ENCODE measurements at places on chromosomes 6 and 20. TPM values are rescaled to one million over a fixed set of nuclear protein-coding genes. Genes with fewer than 3 reads are reported as not detected.

The RAMACL gene
- polyA plus RNA-seq: 0.37 TPM

The NKX2-2 gene
- polyA plus RNA-seq: not detected

The RIPOR3 gene
- 15.0 TPM for polyA plus RNA-seq

- DNase-seq: no peak
Measured at GRCh38 chr6:64256483-64256882, 620.9 kb downstream of the PHF3 start.

GRCh38 chr20:34431168-34431567 is 68.1 kb downstream of the ITCH start:
- no peak for DNase-seq

GRCh38 chr6:106858653-106859092 is 115.9 kb downstream of the CD24 start:
- no peak for DNase-seq

DNA sequence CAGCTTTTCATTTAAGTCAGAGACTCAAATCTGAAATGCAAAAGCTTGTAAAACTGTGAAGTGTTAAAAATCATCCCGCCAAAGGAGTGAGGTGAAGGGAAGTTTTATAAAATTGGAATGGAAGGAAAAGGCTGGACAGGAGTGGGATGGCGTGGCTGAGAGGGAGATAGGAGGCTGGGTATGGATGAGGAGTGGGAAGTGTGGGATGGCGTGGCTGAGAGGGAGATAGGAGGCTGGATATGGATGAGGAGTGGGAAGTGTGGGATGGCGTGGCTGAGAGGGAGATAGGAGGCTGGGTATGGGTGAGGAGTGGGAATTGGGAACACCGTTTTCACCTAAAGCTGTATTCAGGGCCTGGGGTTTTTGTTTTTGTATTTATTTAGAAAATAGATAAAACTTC is 59.4 kb upstream of the NKX2-2 start:
- DNase-seq: no peak

- DNase-seq: no peak
Measured at GRCh38 chr20:53020834-53021233, 48.7 kb downstream of the TSHZ2 start.

DNA sequence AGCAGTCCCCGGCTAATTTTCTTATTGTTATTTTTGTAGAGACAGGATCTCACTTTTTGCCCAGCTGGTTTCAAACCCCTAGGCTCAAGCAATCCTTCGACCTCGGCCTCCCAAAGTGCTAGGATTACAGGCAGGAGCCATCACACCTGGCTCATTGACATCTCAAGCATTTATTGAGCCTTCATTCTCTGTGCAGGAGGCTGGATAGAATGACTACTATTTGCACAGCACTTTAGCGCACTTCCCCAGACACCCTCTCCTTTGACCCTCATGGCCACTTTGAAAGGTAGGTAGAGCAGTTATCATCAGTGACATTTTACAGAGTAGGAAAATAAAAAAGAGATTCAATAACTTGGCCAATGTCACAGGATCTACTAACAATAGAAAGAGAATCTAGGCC is 124.0 kb upstream of the STXBP5 start:
- DNase-seq: no peak

- DNase-seq: no peak
Measured at GRCh38 chr6:27286141-27286540, 25.9 kb downstream of the POM121L2 start.

DNA sequence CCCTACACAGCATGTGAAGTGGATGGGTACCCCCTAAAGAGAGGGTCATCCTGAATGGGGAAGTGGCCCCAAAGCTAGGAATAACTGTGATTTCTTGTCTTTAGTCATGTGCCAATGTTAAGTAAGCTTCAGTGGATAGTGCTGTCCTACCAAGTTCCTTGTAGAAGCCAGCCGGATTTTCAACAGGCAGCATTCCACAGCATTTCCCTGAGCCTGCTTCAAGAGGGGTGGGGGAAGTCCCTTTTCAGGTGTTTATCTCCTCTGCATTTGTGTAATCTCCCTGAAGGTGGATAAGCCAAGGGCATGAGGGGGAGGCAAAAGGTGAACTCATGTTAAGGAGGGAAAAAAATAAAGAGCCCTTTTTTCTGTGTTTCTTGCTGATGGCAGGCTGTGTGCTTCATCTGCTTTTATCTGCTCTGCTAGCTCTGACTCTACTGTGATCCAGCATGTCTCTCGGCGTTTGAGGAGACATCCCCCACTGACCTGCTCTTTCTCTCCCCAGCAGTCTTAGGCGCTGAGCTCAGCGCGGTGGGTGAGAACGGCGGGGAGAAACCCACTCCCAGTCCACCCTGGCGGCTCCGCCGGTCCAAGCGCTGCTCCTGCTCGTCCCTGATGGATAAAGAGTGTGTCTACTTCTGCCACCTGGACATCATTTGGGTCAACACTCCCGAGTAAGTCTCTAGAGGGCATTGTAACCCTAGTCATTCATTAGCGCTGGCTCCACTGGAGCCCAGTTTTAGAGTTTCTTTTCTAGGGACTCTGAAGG is 1.9 kb downstream of the EDN1 start:
- no peak for DNase-seq

DNA sequence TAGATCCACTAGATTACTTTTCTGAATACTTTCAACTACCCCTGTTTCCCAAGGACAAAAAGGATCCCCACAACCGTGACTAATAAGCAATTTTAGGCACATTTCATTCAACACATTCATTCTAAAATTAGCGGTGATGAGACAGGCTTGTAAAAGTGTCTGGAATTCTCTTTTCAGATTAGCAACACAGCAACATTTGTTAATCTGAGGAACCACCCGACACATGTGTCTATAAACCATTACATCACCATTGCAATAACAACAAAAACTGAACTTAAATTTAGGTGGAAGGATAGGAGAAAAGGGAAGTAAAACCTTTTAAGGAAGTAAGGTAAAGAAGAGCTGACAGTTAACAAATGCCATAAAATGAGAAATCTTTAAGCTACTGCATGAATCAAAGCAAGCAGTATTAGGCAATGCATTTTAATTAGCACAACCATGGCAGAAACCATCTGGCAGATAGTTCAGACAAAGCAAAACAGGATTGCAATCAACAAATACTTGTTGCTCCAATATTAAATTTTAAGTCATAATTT is 49.1 kb downstream of the MAP3K7 start:
- no peak for DNase-seq

- no peak for DNase-seq
Measured at GRCh38 chr20:44222633-44223368, 12.2 kb upstream of the OSER1 start.

All from urinary bladder (tissue), 4 donors.